ENCODE measurements at places on chromosomes 5 and 9. TPM values are rescaled to one million over a fixed set of nuclear protein-coding genes. Genes with fewer than 3 reads are reported as not detected.

The SLC9A3 gene
- 1.0 TPM for total RNA-seq

GRCh38 chr5:80193401-80193800, 62.4 kb downstream of the SERINC5 start:
- no peak overlapping the region for H3K27ac ChIP-seq
- no peak for DNase-seq
- no peak overlapping the region for H3K4me3 ChIP-seq
- peaks cover 21% of the 10 kb centered on the region for H3K4me1 ChIP-seq

The GLIPR2 gene
- 0.96 TPM for total RNA-seq

The ARHGEF39 gene
- total RNA-seq = 5.1 TPM

The CCDC112 gene
- 10.3 TPM for total RNA-seq

DNA sequence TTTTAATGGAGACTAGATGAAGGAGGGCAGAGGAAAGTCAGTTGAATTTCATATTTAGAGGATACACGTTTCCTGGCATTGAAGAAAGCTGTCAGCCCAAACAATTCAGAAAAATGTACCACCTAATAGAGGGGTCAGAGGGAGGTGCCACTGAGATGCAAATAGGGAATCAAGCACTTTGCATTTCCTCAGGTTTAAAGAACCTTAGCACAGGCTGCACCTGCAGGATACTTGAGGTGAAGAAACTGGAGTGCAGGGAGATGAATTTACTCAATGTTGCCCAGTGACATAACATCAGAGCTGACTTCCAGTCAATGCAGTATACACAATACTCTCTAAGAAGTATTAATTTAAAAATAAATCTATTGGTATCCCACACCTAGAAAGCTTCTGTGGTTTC, 67.0 kb upstream of the MAST4 start:
- no peak overlapping the region for H3K4me3 ChIP-seq
- H3K27ac ChIP-seq = no peak overlapping the region
- no peaks in the 10 kb centered on the region for H3K4me1 ChIP-seq
- no peak for DNase-seq

DNA sequence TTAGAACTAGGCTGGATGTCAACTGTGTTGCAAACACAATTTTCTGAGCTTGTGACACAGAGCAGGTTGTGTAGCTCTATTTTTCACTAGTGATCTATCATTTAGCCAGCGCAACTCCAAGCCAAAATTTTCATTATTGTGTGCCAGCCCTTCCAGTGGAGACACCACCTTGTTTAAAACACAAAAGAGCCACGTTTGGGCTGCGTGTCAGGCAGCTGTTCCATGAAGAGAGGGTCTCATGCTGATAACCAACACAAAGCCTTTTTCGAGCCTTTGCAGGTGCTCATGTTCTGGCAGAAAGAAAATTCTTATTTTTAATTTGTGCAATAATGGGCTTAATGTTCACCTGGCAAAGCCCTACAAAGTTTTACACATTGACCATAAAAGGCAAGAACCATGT, 237.6 kb upstream of the RGMB start:
- H3K27ac ChIP-seq = no peak overlapping the region
- no peak for DNase-seq
- H3K27me3 ChIP-seq = no peaks in the 10 kb centered on the region

- H3K27ac ChIP-seq = peak overlapping the region; percentile 29
- peaks cover 33% of the 10 kb centered on the region for H3K36me3 ChIP-seq
- DNase-seq = no peak
Measured at GRCh38 chr5:80631278-80632259, 22.9 kb upstream of the MSH3 start.

GRCh38 chr5:164573397-164573796, 1068.0 kb downstream of the MAT2B start:
- H3K36me3 ChIP-seq = no peaks in the 10 kb centered on the region
- H3K27ac ChIP-seq = peak overlapping the region; percentile 36
- peaks cover 4% of the 10 kb centered on the region for H3K4me1 ChIP-seq
- no peak overlapping the region for H3K4me3 ChIP-seq
- no peak for DNase-seq
- no peaks in the 10 kb centered on the region for H3K27me3 ChIP-seq

DNA sequence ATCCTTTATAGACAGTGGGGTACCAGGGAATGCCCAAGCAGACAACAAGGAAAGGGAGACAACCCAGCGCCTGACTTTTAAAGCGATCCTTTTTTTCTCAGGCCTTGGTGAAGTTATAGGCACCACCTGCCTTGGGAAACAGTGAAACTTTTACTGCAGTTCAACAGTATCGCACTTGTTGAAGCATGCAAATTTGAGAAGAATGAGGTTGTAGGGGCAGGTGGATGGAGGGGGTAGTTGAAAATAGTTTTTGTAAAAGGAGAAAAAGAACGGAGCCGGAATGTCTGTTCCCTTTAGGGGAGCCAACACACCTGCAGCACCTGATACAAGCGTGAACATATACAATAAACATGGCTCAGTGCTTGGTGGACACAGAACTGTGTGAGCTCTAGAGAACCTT, 190.2 kb upstream of the NR3C1 start:
- H3K27me3 ChIP-seq = no peaks in the 10 kb centered on the region
- peaks cover 22% of the 10 kb centered on the region for H3K4me1 ChIP-seq
- no peak overlapping the region for H3K4me3 ChIP-seq
- DNase-seq = no peak
- peak overlapping the region; percentile 87 for H3K27ac ChIP-seq

The GCNT1 gene
- total RNA-seq = 12.4 TPM

DNA sequence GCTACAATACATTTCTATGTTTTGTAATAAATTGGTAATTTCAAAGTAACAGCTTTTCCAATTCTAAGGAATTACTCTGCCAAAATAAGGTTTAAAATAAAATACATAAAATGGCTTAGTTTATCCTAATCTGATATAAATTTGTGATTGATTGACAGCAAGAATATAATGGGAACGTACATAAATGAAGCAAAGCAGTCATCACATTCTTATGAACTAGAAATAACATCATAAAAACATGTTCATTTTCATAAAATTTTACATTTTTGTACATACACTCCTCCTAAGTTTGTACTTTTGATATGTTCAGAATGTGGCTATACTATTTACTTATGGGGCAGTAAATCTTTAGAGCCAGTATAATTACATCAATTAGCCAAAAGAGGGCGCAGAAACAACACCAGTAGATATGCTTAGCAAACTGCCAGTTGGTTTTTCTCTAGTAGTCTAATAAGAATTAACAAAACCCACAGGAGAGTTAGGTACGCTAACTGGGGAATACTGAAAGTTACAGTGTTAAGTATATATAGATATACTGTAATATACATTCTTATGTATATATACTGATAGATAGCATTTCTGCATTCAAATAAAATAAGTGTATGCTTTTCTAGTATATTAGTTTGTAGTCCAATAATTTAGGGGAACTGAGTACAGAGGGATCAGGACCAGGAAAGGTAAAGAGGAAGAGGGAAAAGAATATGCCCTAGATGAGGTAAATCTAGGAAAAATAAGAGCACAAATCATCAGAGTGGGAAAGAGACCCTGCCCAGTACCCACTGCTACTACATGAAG, 76.8 kb downstream of the ZDHHC21 start:
- no peak overlapping the region for H3K4me3 ChIP-seq
- H3K4me1 ChIP-seq = no peaks in the 10 kb centered on the region
- DNase-seq = peak; percentile 65
- H3K27ac ChIP-seq = no peak overlapping the region

DNA sequence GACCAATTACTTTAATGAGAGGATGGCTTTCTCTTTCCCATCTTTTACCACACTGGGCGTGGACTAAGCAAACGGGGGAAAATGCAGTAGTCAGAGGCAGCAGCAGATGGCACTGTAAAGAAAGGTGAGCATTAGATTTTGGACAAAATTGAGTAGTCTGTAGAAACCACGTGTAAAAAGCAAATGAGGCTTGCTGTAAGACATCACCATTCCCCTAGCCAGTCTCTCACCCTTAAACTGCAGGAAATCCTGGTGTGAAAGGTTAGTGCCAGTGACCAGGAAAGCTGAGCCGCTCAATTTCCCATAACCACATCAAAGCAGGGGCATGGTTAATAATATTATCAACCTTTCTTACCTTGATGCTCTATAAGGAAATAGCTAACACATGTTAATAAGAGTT, 31.8 kb downstream of the SPATA31C2 start:
- no peak overlapping the region for H3K4me3 ChIP-seq
- no peaks in the 10 kb centered on the region for H3K36me3 ChIP-seq
- no peak overlapping the region for H3K27ac ChIP-seq
- peak; percentile 54 for DNase-seq
- no peaks in the 10 kb centered on the region for H3K4me1 ChIP-seq

DNA sequence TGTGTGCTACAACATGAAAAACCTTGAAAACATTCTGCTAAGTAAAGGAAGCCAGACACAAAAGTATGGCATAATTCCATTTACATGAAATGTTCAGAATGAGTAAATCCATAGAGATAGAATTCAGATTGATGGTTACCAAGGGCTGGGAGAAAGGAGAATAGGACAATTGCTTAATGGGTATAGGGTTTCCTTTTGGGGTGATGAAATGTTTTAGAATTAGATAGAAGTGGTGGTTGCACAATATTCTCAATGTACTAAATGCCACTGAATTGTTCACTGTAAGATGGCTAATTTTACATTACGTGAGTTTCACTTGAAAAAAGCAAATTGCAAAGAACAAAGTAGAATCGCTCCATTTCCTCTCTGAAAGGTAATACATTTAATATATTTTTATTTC, 43.0 kb upstream of the GAS1 start:
- DNase-seq = peak; percentile 85
- peaks cover 29% of the 10 kb centered on the region for H3K4me1 ChIP-seq
- H3K27me3 ChIP-seq = no peaks in the 10 kb centered on the region
- peak overlapping the region; percentile 47 for H3K27ac ChIP-seq

DNA sequence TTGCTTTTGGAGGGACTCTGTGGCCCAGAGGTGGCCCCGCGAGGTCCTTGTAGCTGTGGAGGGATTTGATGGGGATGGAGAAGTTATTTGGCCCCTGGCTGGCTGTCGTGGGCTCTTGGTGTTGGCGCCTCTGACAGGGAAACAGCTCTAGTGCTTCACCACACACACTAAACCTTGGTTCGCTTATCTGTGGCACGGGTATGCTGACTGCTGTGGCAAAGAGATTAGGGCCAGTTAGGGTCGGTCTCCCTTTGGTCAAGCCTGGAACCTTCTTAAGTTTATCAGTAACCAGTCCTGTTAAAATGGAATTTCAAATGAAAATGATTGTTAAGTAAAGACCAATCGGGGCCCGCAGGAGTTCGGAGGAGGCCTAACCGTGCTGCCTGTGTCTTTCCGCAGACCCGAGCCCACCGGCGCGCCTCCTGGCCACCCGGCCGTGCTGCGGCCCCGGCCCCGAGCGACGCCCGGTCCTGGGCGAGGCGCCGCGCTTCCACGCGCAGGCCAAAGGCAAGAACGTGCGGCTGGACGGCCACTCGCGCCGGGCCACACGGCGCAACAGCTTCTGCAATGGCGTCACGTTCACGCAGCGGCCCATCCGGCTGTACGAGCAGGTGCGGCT, 28.4 kb downstream of the NEURL1B start:
- no peak overlapping the region for H3K4me3 ChIP-seq
- H3K4me1 ChIP-seq = peaks cover 9% of the 10 kb centered on the region
- no peaks in the 10 kb centered on the region for H3K27me3 ChIP-seq
- no peak overlapping the region for H3K27ac ChIP-seq
- DNase-seq = no peak

DNA sequence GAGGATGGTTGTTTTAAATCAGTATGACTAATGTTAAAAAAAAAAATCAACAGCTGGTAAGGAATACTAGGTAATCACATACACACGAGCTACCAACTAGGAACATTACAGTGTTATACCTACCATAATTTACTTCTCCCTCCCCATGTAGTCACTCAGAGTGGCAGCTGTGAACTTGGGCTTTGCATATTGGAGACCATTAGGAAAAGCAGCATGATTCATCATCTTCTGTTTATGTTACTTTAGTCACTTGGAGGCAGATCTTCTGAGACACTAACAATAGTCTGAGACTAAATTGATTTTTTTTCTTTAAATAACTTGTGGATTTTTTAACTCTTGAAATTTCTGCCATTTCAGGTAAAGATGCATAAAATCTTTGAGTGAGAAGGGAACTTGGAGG, 141.5 kb upstream of the NR4A3 start:
- no peaks in the 10 kb centered on the region for H3K36me3 ChIP-seq
- peak; percentile 32 for DNase-seq
- H3K27me3 ChIP-seq = no peaks in the 10 kb centered on the region
- no peak overlapping the region for H3K4me3 ChIP-seq

DNA sequence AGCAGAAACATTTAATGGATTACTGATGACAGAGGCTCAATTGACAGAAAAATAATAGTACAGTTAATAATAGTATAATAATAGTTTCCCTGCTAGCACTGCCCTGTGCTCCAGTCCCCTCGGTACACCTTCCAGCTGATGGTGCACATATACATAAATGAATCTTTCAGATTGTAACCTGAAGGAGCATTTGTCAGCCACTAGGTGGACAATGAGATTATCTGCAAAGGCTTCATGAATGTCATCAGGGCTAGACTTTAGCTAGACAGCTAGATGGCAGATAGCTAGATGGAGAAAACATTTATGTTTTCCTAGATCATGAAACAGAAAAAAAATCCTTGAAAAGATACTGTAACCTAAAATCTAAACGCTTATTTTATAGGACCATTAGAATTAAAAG, 304.4 kb upstream of the SMC2 start:
- DNase-seq = peak; percentile 49
- no peaks in the 10 kb centered on the region for H3K4me1 ChIP-seq
- peaks cover 7% of the 10 kb centered on the region for H3K36me3 ChIP-seq
- H3K27me3 ChIP-seq = no peaks in the 10 kb centered on the region
- no peak overlapping the region for H3K4me3 ChIP-seq

DNA sequence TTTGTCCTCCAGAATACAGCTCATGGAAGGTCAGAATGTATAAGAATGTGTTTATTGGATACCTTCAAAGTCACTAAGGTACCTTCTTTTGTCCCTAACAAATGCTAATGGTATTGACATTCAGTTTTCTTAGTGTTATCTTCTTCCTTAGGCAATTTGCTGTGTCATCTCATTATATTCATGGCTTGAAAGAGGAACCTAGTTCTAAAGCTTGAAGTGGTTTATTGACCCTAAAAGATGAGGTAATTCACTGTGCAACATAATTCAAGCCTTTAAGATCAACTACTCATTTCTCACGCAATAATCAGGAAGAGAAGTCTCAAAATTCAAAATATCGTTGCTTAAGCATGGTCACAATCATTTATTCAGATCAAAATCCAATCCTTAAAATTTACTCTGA, 342.7 kb upstream of the RIOK2 start:
- H3K27ac ChIP-seq = no peak overlapping the region
- no peaks in the 10 kb centered on the region for H3K27me3 ChIP-seq
- H3K4me3 ChIP-seq = no peak overlapping the region
- DNase-seq = no peak

The PCDHGA4 gene
- 0.26 TPM for total RNA-seq

GRCh38 chr5:67496051-67496450, 299.5 kb upstream of the CD180 start:
- H3K27me3 ChIP-seq = no peaks in the 10 kb centered on the region
- no peak overlapping the region for H3K27ac ChIP-seq
- no peak for DNase-seq
